GM04504 (cell line): ENCODE measurements at places on chromosomes 5 and 9.
A peak's percentile ranks its signal among the peaks of the same experiment; 100 is the strongest.

GRCh38 chr9:131289301-131290035, at the start of gene PLPP7:
Gene PLPP7, plus strand, starts transcription at chr9:131289723. Its CDS starts 275 bp downstream, at chr9:131289998.
- DNase-seq, result peak; percentile 42

DNA sequence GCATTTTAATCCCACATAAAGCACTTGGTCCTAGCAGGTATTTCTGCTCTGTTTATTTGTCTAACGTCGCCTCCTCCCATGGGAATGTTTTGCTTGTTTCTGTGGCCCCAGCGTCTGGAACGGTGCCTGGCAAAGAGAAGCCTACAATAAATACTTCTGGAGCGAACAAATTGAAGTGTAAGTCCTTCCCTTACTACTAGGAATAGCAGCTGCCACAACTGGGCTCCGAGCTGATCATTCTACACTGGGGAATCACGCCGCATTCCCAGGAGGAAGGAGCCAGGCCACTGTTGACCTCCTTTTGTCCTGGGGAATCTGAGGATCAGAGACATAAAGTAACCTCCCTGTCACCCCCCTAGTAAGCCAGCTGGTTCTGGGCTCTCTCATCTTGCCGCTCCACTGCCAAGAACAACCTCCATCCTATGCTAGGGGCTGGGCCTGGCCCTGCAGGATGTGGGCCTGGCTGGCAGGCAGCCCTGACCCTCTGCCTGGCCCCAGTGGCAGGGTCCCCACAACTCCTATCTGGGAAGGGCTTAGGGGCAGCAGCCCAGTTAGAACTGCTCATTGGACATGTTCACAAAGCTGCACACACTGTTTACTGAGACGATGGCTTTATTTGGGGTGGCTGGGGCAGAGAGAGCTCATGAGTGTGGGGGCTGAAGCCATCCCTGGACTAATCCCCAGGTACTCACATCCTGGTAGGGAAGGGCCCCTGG, 82.8 kb downstream of the GTF3C4 start:
- no peak for DNase-seq

GRCh38 chr9:70165006-70165602, 93.7 kb upstream of the SMC5 start:
- no peak for DNase-seq

GRCh38 chr5:20972419-20972925, 984.5 kb upstream of the CDH18 start:
- DNase-seq, result no peak

DNA sequence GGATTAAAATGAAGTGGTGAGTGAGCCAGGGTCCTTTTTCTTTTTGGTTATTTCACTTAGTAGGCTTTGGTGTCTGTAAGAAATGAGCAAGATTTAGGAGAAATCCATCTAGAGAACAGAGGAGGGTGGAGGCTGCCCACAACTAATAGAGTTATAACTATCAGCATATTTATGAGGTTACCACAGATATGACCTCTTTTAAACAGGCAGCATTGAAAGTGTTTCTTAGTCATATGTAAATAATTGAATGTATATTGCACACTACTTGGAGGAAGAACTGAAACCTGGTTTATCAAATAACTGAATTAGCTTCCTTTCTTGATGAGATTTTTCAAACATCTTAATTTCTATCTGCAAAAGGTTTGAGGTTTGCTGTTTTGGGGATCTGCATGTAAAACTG, 483.1 kb upstream of the PIK3R1 start:
- no peak for DNase-seq

DNA sequence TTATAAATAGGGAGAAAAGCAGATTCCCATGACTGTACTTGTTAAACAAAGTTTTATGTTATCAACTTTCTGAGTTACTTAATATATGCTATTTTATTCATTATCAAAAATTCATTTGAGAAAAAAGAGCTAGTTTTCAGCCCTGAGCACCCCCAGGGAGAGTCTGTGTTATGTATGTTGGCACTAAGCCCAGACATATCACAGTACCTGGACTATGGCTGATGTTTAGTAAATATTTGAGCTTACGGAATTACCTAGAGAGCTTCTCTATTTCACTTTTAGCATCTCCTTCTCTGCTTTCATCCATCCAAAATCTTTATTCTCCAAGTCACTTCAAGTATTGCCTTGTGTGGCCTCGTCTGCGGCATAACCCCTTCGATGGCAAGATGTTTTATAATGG, 225.9 kb upstream of the PCSK5 start:
- no peak for DNase-seq

- DNase-seq, result no peak
Observed at GRCh38 chr9:116899337-116900006, 212.4 kb downstream of the TRIM32 start.

DNA sequence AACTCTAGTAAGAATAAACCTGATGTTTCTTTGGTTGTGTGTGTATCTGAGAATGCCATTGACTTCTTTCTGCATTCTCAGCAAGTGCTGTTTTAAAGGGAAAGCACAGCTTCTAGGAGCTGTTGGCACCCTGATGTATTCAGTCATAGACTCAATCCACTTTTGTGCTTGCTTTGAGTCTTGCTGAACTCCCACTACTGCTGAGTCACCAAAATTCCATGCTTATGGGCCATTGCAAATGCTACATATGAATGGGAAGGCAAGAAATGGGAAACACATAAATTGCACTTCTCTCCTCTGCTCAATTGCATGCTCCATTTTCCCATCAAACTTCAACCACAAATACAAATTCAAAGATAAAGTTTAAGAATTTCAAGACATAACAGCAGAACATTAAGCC, 9.8 kb upstream of the FTMT start:
- no peak for DNase-seq
